Muscle of back (tissue), 13 donors: ENCODE measurements at places on chromosomes 2 and 18.

DNA sequence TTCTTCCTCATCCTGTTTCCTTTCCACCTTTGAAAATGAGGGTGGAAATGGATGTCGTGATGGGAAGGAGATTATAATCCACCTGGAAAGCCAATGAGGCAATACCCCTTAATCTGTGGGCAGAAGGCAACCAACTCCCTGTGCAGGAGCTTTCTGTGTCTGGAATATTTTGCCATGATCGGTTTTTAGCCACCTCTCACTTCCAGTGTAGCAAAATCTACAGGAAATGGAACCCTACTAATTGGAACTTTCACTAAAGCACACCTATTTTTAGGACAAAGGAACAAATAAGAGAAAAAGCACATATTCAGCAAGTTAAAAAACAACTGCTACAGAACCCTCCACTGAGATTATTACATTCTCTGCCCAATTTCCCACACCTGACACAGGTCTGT, 112.1 kb upstream of the SMAD7 start:
- DNase-seq, result no peak

- DNase-seq, result no peak
Measured at GRCh38 chr2:242032780-242033656, 163.5 kb downstream of the RTP5 start.

DNA sequence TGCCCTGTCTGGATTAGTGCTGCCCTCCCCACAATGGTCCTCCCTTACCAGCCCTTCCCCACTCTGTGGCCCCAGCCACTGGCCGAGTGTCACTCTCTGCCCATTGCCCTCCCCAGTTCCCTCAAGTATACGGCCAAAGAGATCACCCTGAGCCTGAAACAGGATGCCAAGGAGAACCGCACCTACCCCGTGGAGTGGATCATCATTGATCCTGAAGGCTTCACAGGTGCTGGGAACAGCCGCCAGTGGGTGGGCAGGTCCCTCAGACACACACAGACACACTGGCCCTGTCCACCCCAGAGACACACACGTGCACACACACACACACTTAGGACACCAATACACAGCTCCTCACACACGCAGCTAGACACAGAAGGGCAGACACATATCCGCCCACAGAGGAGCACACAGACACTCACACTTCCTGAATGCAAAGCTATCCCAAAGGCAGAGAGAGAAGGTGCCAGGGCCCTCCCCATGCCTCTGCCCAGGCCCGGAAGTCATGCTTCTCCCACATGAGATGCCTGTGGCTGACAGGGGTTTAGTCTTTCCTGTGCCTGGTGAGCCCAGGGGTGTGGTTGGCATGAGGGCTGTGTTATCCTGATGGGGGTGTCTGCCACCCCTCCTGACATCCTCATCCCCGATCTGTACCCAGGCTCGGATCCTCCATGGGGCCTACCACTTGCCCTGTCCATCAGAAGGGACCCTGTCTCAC, 2.9 kb downstream of the CHRND start:
- no peak for DNase-seq

DNA sequence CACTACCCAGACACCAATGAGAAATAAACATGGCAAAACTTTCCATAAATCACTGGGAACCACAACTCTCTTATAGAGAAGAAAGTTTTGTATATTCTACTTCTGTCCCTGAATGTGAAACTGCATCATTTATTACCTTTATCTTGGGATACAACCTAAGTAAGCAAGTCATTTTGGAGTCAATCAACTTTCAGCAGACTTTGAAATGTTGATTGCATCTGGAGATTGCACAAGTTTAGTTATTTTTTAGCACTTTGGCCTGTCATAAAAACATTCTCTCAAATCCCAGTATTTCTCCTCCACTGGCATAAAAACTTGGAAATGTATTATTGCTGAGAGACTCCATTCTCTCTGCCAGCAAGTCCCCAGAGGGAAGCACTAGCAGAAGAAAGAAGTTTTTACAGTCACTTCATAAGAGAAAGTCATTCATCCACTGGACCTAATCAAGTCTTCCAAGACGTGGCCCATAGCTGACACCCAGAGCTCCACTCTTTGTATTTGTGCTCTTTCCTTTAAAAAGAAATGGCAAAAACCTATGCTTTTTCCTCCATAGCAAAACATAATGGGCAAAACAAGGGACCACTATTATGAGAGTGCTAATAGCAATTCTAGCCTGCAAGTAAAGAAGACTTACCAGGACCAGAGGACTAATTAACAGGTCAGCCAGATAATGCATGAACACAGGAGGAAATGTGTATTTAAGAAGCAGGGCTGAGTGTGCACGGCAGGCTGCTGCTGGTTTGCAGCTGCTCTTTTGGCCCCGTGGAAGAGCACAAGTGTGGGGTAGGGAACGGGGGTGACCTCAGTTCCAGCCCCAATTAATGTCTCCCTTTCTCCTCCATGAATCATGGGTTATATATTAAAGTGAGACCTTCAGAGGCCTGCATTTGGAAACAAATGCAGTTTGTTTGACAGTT, 171.5 kb downstream of the INO80D start:
- no peak for DNase-seq

GRCh38 chr2:64277101-64277849, 133.1 kb upstream of the PELI1 start:
- DNase-seq, result peak; percentile 30

- no peak for DNase-seq
Measured at GRCh38 chr18:10297086-10297485, 157.3 kb upstream of the APCDD1 start.

DNA sequence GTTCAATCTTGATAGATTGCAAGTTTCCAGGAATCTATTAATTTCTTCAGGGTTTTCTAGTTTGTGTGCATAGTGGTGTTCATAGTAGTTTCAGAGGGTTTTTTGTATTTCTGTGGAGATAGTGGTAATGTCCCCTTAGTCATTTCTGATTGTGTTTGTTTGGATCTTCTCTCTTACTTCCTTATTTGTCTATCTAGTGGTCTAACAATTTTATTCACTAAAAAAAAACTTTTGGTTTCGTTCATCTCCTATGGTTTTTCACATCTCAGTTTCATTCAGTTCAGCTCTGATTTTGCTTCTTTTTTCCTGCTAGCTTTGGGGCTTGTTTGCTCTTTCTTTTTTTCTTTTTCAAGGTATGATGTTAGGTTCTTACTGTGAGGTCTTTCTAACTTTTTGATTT, 94.5 kb downstream of the SNTG2 start:
- no peak for DNase-seq

- no peak for DNase-seq
Measured at GRCh38 chr2:185700883-185701282, 37.7 kb upstream of the FSIP2 start.
